AG20443 (cell line): ENCODE measurements at places on chromosomes 16 and 17.
A peak's percentile ranks its signal among the peaks of the same experiment; 100 is the strongest.

GRCh38 chr17:83103200-83103942 lies 24.0 kb downstream of the METRNL start:
- no peak for DNase-seq

DNA sequence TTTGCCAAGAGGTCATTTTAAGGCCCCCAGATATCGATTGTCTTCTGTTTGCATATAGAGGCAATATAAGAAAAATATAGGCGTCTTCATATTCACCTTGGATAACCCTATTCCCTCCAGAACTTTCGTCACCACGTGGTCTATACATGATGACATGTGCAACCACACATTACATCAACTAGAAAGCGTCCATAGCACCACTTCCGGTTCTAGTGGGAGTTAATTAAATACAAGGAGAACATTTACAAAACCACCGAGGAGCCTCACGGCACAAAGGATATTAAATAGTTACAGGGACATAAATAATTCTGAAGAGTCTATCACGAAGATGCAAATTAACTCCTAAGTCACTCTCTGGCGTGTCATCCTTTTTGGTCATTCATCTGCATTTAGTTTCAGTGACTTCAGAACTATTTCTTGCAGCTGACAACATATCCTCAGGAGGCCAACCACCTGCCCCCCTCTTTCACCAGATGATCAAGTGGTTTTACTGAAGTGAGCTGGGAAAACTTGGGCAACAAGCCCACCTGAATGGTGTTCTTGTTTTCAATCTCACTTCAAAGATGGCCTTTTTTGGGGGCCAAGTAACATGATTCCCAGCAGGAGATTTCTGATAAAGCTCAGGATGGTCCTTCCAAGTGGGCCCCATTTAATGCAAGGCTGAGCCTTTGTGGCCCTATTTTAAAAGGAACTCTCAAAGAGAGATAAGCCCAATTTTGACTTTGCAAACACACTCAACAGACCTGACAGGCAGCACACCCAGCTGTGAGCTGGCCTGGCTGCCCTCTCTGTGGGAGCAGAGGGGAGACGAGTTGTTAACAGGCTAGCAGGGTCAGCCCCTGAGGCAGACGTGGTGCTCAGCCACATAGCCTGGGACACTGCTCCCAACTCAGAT lies 15.3 kb downstream of the CMTM3 start:
- DNase-seq = peak; percentile 48

DNA sequence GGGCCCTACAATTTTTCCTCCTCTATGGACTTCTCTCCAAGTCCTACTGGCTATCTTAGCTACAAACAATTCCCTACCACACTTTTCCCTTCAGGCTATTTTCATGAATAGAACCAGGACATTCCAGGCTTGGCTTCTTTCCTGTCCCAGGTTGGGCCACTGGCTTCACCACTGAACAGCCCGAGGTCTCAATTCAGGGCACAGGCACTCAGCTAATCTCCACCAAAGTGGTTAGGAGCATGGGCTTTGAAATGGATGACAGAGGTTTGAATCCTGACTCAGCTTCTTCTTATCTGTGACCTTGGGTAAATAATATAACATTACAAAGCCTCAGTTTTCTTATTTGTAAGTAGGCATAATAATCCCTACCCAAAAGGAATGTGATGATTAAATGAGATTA lies 50.9 kb upstream of the ZNF629 start:
- DNase-seq = no peak

DNA sequence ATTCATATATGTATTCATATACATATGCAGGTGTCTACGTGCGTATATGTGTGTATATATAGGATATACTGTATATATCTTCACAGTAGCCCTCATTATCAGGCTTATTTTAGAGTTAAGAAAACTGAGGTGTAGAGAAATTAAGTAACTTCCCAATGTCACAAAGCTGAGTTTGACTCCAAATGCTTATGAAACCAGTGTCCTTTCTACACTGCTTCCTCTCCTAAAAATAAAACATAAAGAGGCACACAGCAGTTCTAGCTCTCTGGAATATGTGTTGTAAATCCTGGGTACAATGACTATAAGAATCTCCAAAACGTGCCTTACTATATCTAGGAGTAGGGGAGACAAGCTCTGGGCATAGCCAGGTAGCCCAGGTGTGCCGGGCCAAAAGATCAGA lies 40.0 kb upstream of the CCL1 start:
- no peak for DNase-seq
